ENCODE measurements at places on chromosomes 12 and 14.

DNA sequence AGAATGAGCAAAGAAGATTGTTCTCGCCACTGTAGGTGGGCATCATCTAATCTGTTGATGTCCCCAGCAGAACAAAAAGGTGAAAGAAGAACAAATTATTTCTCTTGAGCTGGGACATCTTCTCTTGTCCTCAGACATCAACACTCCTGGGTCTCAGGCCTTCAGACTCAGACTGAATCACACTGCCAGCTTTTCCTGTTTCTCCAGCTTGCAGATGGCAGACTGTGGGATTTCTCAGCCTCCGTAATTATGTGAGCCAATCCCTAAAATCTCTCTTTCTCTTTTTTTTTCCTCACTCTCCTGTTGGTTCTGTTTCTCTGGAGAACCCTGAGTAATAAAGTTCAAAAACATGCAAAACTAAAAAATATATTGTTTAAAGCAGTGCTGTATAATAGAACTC, 3.7 kb upstream of the TMPRSS12 start:
- DNase-seq: no peak

DNA sequence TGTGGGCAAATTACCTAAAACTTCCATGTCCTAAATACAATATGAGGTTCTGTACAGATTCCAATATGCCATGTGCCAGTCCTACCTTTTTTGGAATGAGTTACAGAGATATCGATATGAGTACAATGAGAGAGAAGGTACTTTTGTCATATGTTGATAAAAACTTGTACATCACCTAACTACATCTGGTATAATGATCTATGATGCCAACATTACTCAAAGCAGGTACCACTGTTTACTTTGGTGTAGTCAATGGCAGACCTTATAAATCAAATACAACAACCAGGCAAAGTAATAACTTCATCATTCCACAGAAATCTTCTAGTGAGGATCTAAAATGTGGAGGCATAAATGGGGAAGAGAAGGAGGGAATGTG, 12.7 kb downstream of the TEP1 start:
- no peak for DNase-seq

- peak; percentile 3 for DNase-seq
These were observed 58.8 kb downstream of the TTC7B start for GRCh38 chr14:90757452-90757851.

GRCh38 chr14:21185491-21185890, 29.6 kb upstream of the OR5AU1 start:
- DNase-seq: no peak

DNA sequence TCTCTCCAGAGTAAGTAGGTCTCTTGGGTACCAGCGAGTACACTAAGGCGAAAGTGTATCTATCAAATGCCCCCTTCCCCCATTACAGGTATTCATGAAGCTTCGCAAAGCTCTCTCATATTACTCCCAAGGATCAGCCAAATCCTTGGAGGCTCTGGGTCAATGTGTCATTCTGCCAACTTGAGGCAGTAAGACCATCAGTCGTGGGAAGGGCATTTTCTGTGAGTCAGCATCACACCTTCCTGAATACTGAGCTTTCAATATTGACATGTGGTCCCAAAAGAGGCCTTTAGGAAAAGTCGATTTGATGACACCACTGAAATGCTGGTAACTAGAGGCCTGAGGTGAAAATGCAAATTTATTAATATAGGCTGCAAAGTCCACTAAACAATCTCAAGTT, 323.9 kb downstream of the LRIG3 start:
- DNase-seq: peak; percentile 11

- DNase-seq: no peak
These were observed 24.0 kb downstream of the MAP1LC3B2 start for GRCh38 chr12:116583129-116583694.

DNA sequence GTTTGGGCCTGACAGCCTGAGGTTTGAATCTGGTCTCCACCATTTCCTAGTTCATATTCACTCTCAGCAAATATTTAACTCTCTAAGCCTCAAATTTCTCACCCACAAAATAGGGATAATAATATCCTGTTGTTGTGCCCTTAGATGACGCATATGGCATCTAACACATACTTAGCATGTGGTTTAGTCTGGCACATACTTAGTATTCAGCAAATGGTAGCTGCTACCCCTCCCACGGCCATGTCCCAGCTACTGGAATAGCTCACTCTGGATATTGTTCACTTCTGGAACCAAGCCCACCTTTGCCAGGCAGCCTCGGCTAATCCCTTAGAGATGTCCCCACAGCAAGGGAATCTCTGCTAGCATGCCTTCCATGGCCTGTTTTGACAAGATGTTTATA, 53.3 kb downstream of the BICD1 start:
- DNase-seq: peak; percentile 6

GRCh38 chr12:64459394-64459891, 7.5 kb downstream of the TBK1 start:
- no peak for DNase-seq

DNA sequence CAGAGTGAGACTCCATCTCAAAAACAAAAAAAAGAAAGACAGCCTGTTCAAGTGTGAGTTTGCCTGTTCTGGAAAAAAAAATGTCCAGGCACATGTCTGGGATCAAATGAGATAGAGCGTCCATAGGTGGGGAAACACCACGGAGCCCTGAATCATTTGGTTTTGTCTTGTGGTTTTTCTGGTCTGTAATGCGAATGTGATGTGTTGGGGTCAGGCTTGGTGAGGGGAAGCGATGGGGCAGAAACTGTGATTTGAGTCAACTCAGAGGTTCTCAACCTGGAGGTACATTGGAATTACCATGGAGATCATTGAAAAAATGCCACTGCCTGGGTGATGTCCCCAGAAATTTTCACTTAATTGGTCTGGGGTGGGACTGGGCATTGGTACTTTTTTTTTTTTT, 183.9 kb upstream of the PWP1 start:
- no peak for DNase-seq

DNA sequence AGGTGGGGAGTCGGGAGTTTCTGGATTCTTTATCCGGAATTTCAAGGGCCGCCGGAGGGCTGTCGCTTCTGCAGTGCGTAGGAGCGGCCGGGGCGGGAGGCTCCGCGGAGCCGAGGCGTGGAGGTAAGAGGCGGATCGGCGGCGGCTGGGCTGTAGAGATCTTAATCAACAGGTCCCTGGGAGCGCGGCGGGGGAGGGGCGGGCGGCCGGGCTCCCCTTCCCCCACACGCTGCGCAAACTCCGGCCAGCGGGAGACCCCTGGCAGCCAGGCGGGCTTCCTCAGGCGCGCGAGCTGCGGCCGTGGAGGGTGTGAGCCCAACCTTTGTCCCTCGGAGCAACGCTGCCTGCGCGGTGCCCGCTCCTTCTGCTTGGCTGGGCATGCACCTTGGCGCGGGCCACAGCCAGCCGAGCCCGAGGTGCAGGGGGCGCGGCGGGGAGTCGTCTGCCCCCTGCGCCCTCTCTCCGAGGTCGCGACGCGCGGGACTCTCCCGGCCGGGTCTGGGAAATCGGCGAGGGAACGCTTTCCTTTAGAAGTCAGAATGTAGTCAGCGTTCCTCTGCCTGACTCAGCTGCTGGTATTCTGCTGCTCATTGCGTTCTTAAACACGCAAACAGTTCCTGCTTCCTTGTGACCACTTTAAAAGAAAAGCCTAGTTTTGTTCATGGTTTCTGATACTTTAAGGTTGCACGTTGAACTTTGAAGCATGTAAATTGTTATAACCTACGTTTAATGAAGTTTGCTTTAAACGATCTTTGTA, at the start of gene PALS1:
PALS1 (plus strand) TSS at position 25 of the 757 bp plus-strand sequence. CDS start 37,736 bp downstream, outside the sequence.
- peak; percentile 88 for DNase-seq

- DNase-seq: peak; percentile 39
These were observed 1.1 kb downstream of the GPHN start for GRCh38 chr14:66508846-66509621.

DNA sequence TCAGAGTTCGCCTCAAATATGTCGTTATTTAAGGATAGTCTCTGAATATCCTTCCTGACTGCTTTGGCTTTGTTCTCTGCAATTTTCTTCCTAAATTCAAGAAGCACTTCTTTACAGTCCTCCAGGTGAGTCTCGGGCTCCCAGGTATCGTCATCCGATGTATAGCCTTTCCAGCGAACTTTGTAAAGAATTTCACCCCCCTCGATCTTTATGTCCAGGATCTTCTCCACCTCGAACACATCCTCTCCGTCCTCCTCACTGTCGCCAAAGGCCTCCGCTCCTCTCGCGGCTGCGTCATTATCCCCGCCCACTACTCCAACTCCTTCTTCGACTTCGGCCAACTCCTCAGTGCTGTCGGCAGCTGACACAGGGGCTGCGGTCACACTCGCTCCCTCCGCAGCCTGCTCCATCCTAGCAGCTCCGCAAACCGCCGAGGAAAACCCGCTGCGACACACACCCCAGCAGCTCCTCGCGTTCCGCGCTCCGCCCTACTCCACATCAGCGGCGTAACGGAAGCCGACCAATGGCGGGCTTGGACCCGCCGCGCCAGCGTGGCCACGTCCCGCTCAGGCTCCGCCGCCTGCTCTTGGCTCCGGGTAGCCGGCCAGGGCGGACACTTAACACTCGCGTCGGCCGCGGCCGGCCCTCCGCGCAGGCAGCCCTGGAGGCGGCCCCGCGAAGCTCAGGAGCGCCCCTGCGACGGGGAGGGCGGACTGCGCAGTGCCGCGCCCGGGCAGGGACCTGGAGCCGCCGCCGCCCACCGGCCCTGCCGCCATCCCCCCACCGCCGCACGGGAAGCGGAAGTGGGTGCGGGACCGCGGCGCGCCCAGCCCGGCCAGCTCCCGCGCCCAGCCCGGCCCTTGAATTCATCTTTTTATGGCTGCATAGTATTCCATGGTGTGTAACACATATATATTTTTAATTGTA, 4.1 kb downstream of the CD163L1 start:
- DNase-seq: peak; percentile 47

DNA sequence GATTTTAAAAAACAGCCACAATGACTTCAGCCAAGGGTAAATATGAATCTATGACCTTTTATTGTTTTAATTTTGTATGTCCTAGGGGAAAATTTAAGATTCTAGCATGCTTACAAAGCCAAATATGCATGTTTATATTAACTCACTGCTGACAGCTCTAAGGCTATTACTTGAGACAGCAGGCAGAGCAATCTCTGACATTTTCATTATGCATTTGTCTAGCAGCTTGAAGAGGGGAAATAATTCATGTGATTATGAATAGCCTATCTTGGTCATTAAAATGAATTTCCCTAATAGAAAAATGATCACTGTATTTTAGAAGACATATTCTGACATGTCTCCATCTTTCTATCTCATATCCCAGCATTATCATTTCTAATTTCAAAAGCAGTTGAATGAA, 46.6 kb upstream of the HELB start:
- no peak for DNase-seq

- no peak for DNase-seq
These were observed 956.4 kb upstream of the TMEM132C start for GRCh38 chr12:127310548-127310947.

DNA sequence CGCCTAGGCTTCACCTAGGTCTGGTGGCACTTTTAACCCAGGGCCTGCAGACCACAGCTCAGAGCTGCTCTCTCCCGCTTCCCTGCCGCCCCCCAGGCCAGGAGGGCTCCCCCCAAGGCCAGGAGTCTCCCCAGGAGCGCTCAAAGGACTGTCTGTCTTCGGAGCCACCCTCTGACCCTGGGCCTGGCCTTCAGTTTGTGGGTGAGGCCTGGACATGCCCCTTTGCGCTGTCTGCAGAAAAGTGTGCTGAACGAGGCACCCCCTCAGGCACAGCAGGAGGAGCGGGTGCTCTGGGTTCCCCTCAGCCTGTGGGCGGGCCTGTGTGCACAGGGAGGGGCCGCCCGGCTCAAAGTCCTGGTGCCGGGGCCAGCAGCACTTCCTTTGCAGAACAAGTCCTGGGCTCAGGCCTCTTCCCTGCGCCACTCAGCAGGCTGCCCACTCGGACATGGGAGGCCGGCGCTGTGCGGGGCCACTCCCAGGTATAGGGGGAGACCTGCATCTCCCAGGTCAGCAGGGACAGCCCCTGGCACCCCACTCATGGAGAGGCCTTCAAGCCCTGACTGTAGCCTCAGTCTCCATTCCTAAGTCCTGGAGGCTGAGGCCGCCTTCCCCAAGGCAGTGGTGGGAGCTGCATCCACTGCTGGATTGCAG, 14.3 kb downstream of the DEGS2 start:
- DNase-seq: no peak

GRCh38 chr14:24941719-24942118, 108.2 kb downstream of the STXBP6 start:
- no peak for DNase-seq

DNA sequence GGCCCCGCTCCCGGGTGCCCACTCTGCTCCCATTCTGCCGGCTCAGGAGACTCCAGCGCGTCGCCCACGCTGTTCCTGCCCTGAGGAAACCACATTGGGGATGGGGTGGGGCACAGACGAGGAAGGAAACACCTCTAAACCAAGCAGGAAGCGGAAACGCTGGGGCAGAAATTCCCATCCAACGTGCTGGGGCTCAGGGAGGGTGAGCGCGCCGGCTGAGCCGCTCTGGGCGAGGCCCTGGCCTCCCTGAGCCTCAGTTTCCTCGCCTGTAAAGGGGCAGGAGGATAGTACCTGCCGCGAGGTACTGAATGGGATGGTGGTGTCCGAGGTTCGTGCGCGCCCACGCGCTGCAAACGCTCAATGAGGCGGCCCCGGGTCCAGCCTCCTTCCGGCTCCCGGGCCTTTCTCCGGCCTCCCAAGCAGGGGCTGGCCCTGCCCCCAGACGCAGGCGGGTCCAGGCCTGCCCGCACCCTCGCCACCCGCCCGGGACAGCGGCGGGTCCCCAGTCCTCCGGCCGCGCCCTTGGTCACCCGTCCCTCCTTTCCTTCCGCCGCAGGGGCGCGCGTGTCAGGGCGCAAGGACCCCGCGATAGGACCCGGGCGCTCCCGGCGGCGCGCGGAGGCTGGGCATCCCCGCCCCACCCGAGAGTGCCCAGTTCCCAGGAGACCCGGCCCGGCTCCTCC, 673 bp downstream of the BEGAIN start:
- DNase-seq: peak; percentile 15

- DNase-seq: no peak
These were observed 30.4 kb downstream of the SLC2A13 start for GRCh38 chr12:40075458-40075857.

GRCh38 chr12:46723629-46724419, 102.0 kb downstream of the SLC38A4 start:
- no peak for DNase-seq

DNA sequence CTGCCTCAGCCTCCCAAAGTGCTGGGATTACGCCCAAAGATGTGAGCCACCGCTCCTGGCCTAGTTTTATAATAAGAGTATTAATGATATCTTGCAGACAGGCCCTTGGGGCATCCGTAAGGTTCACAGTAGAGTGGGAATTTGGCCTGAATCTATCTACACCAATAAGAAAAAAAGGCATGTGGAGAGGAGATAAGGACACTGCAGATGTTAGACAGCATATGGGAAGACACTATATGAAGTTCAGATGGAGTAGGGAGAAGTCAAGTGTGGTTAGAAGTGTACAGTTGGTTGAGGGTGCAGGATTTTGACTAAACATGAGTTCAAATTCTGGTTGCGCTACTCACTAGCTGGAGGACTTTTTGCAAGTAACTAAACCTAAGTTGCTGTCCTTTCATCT, 8.5 kb upstream of the TTC8 start:
- no peak for DNase-seq

DNA sequence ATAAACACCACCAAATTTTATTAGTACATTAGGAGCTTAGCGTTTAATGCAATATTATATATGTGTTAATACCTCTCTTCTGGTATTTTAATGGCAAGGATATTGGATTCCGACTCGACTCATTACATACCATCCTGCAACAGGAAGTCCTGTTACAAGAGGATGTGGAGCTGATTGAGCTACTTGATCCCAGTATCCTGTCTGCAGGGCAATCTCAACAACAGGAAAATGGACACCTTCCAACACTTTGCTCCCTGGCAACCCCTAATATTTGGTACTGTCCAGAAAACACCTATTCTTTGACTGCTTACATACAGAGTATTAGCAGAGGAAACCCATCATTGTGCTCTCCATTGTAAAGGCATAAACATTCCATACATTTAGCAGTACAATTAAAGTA, 45.2 kb downstream of the VEZT start:
- DNase-seq: peak; percentile 41

GRCh38 chr12:124232654-124232987, 62.3 kb upstream of the RFLNA start:
- no peak for DNase-seq

Measured in EH (cell line).